ENCODE measurements at places on chromosomes 13 and 19.

DNA sequence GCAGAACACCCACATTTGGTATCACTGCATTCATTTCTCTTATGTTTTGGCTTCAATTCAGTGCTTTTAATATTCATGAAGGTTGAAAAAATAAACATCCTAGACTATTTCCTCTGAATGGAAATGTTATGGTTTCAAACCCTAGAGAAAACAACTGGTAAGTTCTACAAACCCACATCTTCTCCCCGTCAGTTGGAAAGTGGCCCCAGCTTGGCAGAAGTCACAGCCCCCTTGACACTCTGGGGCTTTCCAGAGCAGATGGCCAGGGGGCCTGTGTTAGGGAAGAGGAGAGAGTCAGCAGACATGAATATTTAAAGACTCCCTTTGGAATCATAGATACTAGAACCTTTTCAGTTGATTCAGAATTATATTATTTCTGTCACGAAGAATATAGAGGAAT is 123.9 kb downstream of the SHISA2 start:
- no peak for DNase-seq
- no peaks in the 10 kb centered on the region for H3K27me3 ChIP-seq
- H3K36me3 ChIP-seq, result no peaks in the 10 kb centered on the region
- H3K4me3 ChIP-seq, result no peak overlapping the region
- H3K4me1 ChIP-seq, result peaks cover 29% of the 10 kb centered on the region

DNA sequence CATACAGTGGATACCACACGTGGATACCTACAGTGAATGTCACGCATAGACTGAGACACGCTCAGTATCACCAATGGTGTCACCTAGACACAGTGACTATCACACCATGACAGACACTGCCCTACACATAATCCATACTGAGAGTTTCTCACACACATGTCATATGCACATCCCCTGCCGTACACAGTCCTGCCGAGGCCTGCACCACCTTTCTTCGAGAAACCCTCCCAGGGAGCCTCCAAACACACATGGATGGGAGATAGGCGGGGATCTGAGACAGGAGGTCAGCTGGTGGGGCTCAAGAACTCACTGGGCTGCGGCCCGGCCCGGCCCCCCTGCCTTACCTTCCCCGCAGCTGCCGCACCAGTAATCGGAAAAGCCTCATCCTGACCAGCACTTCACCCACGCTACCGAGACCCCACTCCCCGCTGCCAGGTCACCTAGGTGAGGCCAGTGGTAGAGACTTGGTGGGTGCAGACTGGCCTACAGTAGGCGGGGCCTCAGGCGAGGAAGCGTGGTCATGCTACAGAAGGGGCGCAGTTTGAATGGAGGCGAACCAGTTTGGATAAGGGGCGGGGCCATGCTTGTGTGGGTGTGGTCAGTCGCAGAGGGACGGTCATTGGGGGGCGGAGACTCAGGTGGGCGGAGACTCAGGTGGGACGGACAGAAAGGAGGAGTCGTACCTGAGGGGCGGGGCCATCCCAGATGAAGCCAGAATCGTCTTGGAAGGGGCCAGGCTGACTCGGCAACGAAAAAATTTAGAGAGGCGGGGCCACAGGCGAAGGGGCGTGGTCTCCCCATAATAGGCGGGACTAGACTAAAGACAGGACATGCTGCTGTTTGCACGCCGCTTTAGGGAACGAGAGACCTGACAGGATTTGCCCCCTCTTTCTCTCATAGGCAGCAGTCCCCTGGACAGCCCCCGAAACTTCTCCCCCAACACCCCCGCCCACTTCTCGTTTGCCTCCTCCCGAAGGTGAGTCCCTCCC is 2.1 kb downstream of the MAST1 start:
- peaks cover 16% of the 10 kb centered on the region for H3K4me1 ChIP-seq
- DNase-seq, result no peak
- peaks cover 2% of the 10 kb centered on the region for H3K36me3 ChIP-seq
- H3K27me3 ChIP-seq, result peaks cover 58% of the 10 kb centered on the region
- H3K27ac ChIP-seq, result no peak overlapping the region
- H3K4me3 ChIP-seq, result peak overlapping the region; percentile 66

DNA sequence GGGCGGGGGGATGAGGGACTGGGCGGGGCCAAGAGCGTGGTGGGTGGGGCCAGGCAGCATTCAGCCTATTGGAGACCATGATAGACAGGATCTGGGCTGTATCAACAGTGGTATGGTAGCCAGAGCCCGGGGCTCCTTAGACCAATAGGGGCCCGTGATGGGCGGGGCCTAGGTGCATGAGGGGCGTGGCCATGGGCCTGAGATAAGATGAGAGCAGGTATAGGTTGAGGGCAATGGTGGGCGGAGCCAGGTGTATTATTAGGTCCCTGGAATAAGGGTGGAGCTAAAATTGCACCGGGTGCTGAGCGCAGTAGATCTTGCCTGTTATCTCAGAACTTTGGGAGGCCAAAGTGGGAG is 5.3 kb downstream of the ABCA7 start:
- no peaks in the 10 kb centered on the region for H3K36me3 ChIP-seq
- DNase-seq, result no peak
- H3K4me1 ChIP-seq, result peaks cover 13% of the 10 kb centered on the region
- no peak overlapping the region for H3K4me3 ChIP-seq
- H3K27ac ChIP-seq, result no peak overlapping the region

GRCh38 chr13:32228330-32229041 is 86.7 kb downstream of the ZAR1L start:
- no peak overlapping the region for H3K27ac ChIP-seq
- H3K4me3 ChIP-seq, result no peak overlapping the region
- no peak for DNase-seq

- DNase-seq, result no peak
- no peak overlapping the region for H3K4me3 ChIP-seq
- no peak overlapping the region for H3K27ac ChIP-seq
- H3K27me3 ChIP-seq, result no peaks in the 10 kb centered on the region
- peaks cover 10% of the 10 kb centered on the region for H3K4me1 ChIP-seq
Observed at GRCh38 chr19:28134311-28134710, 1078.6 kb downstream of the UQCRFS1 start.

GRCh38 chr13:44382635-44383145 is 9.1 kb downstream of the SERP2 start:
- no peak overlapping the region for H3K4me3 ChIP-seq
- H3K27me3 ChIP-seq, result no peaks in the 10 kb centered on the region
- peaks cover 6% of the 10 kb centered on the region for H3K36me3 ChIP-seq
- H3K4me1 ChIP-seq, result peaks cover 4% of the 10 kb centered on the region

- peak overlapping the region; percentile 82 for H3K4me3 ChIP-seq
- peak overlapping the region; percentile 100 for H3K27ac ChIP-seq
- H3K27me3 ChIP-seq, result no peaks in the 10 kb centered on the region
- H3K36me3 ChIP-seq, result no peaks in the 10 kb centered on the region
- DNase-seq, result no peak
Observed at GRCh38 chr19:39402346-39403300, 4.0 kb upstream of the ZFP36 start.

GRCh38 chr13:46160471-46161066 is 21.4 kb downstream of the LCP1 start:
- H3K4me3 ChIP-seq, result no peak overlapping the region
- H3K27me3 ChIP-seq, result peaks cover 2% of the 10 kb centered on the region
- H3K36me3 ChIP-seq, result no peaks in the 10 kb centered on the region
- DNase-seq, result no peak
- no peak overlapping the region for H3K27ac ChIP-seq

DNA sequence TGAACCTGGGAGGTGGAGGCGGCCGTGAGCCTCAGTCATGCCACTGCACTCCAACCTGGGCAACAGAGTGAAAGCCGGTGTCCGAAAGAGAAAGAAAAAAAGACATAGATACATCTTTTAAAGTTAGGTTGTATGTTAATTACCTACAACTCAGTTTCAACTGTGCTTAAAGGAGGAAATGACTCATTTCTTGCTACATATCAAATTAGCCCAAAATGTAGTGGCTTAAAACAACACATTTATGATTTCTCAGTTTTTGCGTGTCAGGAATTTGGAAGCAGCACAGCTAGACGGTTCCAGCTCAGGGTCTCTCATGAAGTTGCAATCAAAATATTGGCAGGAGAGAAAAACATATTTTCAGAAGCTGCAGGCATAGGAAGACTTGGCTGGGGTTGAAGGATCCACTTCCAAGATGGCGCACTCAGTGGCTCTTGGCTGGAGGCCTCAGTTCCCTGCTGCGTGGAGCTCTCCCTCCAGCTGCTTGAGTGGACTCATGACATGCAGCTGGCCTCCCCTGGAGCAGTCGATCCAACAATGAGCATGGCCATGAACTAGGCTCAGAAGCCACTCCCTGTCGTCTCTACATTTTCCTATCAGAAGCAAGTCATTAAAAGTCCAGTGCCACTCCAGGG is 7.1 kb downstream of the LDLR start:
- peaks cover 71% of the 10 kb centered on the region for H3K4me1 ChIP-seq
- H3K27ac ChIP-seq, result peak overlapping the region; percentile 94
- peaks cover 16% of the 10 kb centered on the region for H3K36me3 ChIP-seq
- H3K4me3 ChIP-seq, result peak overlapping the region; percentile 8

- DNase-seq, result no peak
- H3K27me3 ChIP-seq, result no peaks in the 10 kb centered on the region
- H3K4me1 ChIP-seq, result no peaks in the 10 kb centered on the region
Observed at GRCh38 chr13:74986609-74987008, 495.4 kb downstream of the TBC1D4 start.

DNA sequence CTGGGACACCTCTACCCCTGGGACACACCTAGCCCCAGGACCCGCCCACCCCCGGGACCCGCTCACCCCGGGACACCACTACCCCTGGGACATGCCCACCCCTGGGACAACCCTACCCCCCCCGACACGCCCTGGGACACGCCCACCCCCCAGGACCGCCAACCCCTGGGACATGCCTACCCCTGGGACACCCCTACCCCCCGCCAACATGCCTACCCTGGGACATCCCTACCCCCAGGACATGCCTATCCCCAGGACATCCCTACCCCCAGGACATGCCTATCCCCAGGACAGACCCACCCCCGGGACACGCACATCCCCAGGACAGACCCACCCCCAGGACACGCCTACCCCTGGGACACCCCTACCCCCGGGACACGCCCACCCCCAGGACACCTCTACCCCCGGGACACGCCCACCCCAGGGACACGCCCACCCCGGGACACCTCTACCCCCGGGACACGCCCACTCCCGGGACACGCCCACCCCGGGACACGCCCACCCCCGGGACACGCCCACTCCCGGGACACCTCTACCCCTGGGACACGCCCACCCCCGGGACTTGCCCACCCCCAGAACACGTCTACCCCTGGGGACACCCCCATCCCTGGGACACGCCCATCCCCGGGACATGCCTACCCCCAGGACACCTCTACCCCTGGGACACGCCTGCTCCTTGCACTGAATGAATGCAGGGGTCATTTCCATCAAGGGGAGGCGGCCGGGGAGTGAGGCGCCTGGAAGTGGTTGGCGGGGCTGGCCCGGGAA is 32.3 kb downstream of the ADPRHL1 start:
- no peaks in the 10 kb centered on the region for H3K27me3 ChIP-seq
- H3K27ac ChIP-seq, result no peak overlapping the region
- peaks cover 9% of the 10 kb centered on the region for H3K36me3 ChIP-seq
- DNase-seq, result no peak

GRCh38 chr13:40479196-40479845 is 187.1 kb downstream of the FOXO1 start:
- H3K27me3 ChIP-seq, result no peaks in the 10 kb centered on the region
- H3K27ac ChIP-seq, result no peak overlapping the region
- no peak overlapping the region for H3K4me3 ChIP-seq
- no peaks in the 10 kb centered on the region for H3K36me3 ChIP-seq
- no peak for DNase-seq
- H3K4me1 ChIP-seq, result peaks cover 56% of the 10 kb centered on the region

GRCh38 chr13:21996049-21996448 is 325.2 kb downstream of the FGF9 start:
- H3K4me1 ChIP-seq, result no peaks in the 10 kb centered on the region
- H3K36me3 ChIP-seq, result no peaks in the 10 kb centered on the region
- peak; percentile 22 for DNase-seq
- peaks cover 6% of the 10 kb centered on the region for H3K27me3 ChIP-seq
- no peak overlapping the region for H3K4me3 ChIP-seq
- no peak overlapping the region for H3K27ac ChIP-seq

DNA sequence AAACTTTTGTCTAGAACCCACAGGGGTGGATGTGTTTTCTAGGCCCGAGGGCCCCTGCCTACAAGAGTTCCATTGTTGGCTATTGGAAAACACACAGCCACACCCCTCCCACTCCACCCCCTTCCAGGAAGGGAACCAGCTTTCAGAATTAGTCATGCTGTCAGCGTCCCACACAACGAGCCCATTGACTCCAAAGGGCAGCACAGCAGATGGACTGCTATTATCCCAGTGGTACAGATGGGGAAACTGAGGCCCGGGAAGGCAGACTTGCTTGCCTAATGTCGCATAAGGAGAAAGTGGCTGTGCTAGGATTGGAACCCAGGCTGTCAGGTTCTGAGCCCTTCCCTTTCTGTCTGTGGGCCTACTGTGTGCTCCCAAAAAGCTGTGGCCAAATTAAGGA is 8.1 kb upstream of the FXYD3 start:
- H3K27me3 ChIP-seq, result peaks cover 6% of the 10 kb centered on the region
- no peak overlapping the region for H3K27ac ChIP-seq
- H3K4me1 ChIP-seq, result no peaks in the 10 kb centered on the region
- no peaks in the 10 kb centered on the region for H3K36me3 ChIP-seq
- no peak for DNase-seq
